ENCODE measurements at places on chromosomes 12 and 14. TPM values are rescaled to one million over a fixed set of nuclear protein-coding genes. Genes with fewer than 3 reads are reported as not detected.

DNA sequence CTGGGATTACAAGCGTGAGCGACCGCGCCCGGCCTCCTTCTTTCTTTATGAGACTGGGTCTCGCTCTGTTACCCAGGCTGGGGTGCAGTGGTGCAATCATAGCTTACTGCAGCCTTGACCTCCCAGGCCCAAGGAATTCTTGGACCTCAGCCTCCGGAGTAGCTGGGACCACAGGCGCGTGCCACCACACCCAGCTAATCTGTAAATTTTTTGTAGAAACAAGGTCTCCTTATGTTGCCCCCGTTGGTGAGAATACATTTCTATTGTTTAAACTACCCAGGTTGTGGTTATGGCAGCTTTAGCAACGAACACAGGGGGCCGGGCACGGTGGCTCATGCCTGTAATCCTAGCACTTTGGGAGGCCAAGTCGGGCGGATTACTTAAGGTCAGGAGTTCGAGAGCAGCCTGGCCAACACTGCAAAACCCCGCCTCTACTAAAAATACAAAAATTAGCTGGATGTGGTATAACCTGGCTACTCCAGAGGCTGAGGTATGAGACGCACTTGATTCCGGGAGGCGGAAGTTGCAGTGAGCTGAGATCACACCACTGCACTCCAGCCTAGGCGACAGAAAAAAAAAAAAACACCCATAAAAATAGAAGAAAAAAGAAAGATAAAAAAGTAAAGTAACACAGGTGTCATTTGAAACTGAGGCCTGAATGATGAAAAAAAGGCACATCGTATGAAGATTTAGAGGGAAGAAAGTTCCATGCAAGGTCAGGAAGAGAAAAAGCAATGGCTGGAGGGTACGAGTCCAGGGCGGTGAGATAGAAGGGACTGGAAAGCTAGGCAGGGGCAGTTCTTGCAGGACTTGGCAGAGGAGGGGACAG lies 977 bp upstream of the TMEM120B start:
- no peak for DNase-seq

DNA sequence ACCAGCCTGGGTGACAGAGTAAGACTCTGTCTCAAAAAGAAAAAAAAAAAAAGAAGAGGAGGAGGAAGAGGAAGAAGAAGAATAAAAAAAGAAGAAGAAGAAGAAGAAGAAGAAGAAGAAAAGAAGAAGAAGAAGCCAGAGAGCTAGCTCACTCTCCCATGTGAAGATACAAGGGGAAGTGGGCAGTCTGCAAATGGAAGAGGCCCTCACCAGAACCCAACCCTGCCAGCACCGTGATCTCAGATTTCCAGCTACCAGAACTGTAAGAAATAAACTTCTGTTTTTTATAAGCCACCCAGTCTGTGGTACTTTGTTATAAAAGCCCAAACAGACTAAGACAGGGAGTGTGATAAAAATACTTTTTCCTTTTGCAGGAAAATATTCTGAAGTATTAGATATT lies 130.7 kb downstream of the ETNK1 start:
- DNase-seq: no peak

GRCh38 chr12:7503686-7504415 lies at the start of gene CD163:
CD163 (minus strand) TSS chr12:7503777; CDS start chr12:7503690, 87 bp downstream.
- no peak for DNase-seq

- DNase-seq: no peak
Measured at GRCh38 chr14:76125511-76125910, 26.2 kb upstream of the GPATCH2L start.

GRCh38 chr14:67571991-67572323 lies 28.1 kb downstream of the PIGH start:
- no peak for DNase-seq

DNA sequence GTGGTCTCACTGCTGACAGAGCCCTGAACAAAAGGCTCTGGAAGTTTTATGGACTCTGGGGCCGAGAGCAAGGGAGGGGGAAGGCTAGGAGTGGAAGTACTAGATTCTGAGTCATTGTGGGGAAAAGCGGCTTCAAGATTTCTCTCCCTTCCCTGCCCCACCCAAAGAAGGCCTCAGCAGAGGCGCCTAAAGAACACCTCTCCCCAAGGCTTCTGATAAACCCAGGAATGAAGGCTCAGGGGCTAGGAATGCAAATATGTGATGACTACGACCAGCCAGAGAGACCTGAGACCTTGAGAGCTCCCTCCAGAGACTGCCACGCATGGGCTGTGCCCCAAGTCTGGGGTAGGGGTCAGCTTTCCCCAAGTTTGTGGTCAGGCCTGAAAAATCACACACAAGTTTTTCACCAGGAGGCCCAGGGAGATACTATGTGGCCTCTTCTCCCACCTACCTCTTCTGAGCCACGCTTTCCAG lies 130.7 kb upstream of the HIF1A start:
- no peak for DNase-seq

Gene ABCD2
- total RNA-seq: 8.5 TPM

Gene RABGGTA
- 19.4 TPM for total RNA-seq

Gene RIPK3
- 3.5 TPM for total RNA-seq

Gene SLC16A7
- 129 TPM for total RNA-seq
